ENCODE measurements at places on chromosomes 2 and 18.

DNA sequence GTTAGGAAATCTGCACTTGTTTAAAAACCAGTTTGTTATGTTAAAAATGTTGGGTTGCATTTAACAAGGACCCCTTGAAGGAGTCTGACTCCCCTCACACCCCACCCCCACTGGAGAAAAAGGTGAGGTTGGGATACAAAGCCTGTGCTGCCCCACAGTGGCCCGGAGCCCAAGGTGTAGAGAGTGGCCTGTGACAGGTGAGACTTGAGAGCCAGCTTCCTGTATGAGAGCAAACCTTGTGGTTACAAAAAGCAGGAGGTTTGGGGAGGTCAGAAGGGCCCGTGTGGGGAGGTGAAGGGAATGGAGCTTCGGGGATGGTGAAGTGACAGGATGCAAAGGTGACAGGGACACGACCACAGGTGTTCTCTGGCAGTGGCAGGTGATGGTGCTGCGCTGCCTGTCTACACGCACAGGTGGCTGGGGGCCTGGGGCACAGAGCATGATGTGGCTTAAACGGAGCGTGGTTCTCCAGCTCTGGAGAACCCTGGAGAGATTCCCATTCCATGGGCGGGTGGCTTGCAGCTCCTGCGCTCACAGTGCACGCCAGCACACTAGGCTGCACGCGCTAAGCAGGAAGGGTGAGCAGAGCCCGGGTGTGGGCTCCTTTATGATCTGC, 29.0 kb downstream of the IMPA2 start:
- no peak for DNase-seq

DNA sequence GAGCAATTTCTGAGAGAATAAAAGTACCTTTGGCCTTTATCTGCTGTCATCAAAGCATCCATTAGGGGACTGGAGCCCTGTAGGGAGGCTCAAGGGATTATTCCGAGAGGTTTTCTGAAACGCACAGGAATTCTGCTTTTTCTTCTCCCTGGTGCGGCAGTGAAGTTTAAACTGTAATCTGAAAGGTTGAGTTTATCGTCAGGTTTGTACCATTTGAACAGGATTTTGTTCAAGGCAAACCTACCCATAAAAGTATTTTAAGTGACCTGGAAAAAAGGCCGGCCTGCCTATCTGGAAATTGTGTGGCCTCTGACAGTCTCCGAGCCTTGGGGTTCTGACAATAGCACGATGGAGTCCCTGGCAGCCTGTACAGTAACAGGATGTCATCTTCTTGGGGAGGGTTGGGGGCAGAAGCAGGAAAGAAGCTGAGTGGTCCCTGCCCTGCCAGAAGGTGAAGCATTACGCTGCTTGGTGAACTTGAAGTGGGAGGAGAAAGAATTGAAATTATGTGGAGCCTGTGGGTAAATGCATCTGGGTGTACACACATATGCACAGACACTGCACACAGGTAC, 272.0 kb downstream of the CYRIA start:
- DNase-seq, result no peak

DNA sequence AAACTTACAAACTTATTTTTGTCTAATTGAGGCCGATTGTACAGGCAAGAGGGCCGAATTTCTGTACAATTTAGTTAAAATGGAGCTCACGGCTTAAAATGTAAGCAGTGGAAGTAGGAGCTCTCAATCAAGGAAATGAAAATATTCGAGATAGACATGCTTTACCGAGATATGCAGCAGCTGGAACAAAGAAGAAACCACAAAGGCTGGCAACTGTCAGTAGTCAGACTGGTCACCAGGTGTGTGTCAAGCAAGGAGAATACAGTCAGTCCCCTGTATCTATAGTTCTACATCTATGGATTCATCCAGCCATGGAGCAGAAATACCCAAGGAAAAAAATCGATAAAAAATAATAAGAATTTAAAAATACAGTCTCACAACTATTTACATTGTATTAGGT, 122.6 kb downstream of the WDSUB1 start:
- DNase-seq, result no peak

DNA sequence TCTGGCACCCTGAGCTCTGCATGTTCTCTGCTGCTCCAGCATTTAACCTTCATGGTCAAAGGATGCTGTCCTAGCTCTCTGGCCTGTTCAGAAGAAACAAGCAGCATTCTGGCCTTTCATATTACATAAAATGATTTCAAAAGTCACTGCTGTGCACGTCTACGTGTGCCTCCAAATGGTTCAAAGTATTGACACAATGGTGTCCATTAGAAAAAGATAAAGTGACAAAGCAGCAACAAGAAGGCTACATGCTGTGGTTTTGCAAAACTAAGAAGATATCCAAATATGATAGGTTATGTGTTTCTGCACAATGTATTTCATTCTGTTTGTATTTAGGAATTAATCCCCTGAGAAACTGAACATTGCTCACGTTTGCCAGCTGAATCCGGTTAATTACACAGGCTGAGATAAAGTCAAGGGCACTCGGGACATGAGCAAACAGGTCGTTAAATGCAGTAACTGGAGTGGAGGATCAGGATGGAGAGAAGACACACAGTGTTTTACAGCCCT, 258.5 kb downstream of the DOK6 start:
- no peak for DNase-seq

GRCh38 chr2:46315103-46315890, 18.1 kb downstream of the EPAS1 start:
- DNase-seq, result no peak

GRCh38 chr2:38750011-38750890, 910 bp downstream of the SRSF7 start:
- peak; percentile 37 for DNase-seq

DNA sequence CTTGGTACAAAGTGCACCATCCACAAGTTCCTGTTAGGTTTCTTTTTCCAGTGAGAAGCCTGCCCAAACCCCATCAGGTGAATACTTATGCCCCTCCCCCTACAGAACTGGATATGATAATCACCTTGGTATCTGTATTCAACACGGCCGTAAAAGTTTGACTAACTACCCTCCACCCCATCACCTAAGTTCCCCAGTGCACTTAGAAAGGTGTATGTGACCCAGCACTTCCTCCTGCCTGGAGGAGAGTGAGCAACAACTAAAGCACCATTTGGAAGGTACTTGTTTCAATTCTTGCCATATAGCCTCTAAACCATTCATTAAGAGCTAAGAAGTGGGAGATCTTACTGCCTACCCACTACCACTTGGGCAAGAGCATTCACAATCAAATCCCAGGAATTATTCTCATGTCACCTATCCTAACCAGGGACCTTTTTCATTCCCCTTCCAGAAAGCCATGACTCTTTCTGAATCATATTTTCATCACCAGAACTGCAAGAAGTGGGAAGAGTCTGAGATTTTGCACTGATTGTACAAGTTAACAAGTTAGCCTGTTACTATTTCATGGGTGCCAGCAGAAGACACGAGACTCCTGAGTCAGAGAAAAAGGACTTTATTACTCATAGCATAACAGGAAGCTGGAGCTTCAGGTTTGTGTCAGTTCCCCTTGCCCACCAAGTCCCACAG, 53.5 kb upstream of the NDUFV2 start:
- DNase-seq, result no peak

GRCh38 chr2:223460774-223461211, 141.4 kb downstream of the SCG2 start:
- no peak for DNase-seq

DNA sequence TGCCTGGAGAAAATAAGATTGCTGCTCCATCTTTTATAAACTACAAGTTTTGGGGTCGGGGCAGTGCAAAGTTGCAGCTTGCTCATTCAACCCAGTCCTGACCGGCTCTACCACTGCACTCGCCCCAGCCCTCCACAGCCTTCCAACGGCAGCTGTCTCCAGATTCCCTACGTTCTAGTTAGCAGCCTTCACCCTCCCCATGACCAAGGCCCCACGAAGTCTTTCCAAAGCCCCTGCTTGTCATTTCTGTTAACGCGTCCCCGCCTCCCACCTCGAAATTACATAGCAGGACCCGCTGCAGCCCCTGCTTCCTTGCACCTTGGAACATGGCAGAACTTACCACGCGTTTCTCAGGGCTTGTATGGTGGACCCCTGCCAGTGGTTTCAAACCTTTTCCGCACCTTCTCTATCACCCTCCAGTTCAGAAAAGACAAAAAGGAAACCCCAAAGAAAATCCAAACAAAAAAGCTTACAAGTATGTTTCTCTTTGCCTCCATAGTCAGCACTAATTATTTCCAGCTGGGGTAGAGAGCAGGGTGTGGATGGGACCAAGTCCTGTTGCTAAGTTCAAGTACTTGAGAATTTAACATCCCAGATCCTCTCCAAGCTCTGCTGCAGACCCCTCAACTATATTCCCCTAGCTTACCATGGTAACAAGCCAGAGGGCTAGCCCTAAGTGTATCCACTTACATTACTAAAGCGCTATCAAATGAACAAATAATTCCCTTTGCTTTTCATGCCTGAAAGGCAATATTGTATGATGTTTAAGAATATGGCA, 161.5 kb downstream of the TGIF1 start:
- DNase-seq, result no peak

DNA sequence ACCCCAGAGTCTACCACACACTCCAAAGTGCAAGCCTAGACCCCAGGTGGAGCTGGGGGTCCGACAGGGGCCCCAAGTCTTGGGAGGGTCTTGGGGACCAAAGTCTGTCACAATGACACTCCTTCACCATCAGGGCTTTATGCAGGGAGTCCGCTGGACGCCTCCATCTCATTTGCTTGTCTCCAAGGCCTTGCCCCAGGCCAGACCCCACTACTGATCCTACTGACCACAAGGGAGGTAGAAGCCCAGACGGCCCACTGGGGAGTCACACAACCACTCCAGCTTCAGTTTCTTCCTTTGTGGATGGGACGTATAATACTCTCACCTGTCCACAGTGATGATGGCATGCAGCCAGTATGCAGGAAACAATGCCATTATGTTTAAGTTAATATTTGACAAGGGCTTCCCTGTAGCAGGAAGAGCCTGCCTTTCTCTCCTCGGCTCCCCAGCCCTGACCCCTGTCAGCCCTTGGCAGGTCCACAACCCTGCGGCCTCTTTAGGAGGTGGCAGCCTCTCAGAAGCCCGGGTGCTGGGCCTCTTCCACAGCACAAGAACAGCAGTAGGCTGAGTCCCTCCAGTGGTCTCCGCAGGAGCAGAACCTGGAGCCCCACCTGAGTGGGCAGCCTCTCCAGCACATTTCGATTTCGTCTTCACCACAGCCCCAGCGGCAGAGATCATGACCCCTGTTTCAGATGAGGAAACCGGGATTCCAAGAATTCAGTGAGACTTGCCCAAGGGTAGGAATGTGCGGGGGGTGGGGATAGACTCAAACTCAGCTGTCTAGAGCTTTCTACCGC, 6.5 kb downstream of the BIN1 start:
- no peak for DNase-seq

GRCh38 chr2:75646090-75646582, 447 bp upstream of the MRPL19 start:
- DNase-seq, result no peak

DNA sequence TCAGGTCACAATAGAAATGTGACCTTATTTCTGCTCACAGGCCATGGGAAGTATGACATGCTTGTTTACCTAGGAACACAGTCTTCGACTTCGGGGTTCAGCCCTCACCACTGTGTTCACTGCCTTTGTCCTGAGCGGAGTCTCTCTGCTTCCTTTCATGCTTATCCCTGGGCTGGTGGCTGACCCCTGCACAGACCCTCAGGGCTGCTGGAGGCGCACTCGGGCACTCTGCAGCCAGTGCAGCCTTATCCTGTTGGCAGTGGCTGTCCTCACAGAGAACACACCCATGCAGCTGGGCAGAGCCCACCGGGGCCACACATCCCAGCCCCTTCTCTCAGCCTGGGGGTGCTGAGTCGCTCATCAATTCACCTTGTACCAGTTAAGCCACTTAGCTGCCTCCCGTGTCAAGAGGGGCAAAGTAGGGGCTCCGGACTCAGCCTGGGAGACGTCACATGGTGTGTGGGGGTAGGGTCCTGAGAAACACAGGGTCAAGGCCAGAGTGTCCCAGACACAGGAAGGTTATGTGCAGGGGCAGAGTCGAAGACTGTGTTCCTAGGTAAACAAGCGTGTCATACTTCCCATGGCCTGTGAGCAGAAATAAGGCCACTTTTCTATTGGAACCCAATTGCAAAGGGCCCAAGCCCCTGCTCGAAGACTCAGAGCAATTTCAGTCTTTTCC, 107.5 kb downstream of the FAM210A start:
- no peak for DNase-seq

GRCh38 chr2:20189299-20189931, 35.5 kb downstream of the SDC1 start:
- no peak for DNase-seq

DNA sequence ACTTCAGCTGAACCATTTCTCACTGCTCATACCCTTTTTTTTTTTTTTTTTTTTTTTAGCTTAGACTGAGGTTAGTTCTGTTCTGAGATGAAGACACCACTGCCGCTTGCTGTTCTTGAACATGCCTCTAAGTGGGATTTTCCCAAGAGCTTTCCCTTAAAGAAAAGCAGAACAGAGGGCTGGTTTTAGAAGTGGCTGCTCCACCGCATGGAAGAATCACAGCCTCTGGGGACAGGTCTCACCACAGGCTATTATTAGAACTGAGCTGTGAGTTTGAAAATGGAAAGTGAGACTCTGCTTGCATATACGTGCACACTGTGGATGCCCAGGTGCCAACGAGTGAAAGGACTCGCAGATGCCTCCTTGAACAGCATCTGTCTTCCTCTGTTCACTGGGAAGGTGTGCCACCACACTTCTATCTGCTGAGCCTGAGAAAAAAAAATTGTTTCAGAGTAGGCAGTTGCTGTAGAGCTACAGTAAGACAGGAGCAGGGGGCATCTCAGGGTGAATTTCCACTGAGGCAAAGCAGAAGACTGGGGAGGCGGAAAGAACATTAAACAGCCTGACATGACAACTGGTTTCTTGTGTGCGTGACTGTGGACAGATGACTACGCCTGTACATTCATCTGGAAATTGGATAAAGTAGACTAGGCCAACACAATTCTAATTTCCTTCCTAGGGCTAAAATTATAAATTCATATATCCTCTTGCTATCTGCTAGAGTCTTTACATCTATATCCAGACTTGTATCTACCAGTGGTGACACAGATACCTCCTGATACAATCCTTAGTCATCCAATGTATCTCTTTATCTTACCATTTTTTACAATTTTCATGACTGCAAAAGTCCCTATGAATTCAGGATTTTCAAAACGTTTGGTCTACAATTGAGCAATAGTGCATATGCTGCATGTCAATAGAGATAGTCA, 1045.7 kb upstream of the CELF4 start:
- no peak for DNase-seq

DNA sequence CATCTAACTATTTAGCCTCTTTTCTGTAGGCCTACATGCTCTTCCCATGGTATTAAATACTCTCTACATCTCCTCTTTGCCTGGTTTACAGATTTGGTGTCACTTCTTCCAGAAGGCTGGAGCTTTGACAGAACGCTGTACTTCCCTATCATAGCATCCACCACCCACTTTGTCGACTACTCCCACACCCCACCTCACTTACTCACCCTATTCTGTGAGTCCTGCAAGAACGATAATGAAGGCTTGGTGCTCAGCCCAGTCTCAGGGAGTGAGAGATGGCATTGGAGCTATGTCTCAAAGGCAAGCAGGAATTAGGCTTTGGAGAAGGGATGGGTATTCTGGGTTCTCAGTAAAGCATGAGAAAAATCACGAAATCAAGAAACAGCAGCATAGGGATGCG, 20.3 kb upstream of the KDM3A start:
- no peak for DNase-seq

GRCh38 chr18:70425236-70425635, 136.4 kb downstream of the SOCS6 start:
- no peak for DNase-seq

All from stimulated activated CD4-positive, alpha-beta T cell treated with anti-CD3 and anti-CD28 coated beads, Interleukin-15, amount 100 ng/mL, for 1 hour (primary cell).